Thyroid gland (tissue), 4 donors: ENCODE measurements at places on chromosomes 2 and 18.

DNA sequence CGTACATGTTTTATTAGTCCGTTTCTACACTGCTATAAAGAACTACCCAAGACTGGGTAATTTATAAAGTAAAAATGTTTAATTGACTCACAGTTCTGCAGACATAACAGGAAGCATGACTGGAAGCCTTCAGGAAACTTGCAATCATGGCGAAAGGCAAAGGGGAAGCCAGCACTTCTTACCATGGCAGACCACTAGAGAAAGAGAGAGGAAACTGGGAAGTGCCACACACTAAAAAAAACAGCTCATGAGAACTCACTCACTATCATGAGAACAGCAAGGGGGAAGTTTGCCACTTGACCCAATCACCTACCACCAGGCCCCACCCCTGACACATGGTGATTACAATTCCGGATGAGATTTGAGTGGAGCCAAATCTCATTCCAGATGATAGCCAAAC, 466.2 kb downstream of the IRS1 start:
- DNase-seq, result no peak

- DNase-seq, result no peak
These were observed 242.2 kb downstream of the FHOD3 start for GRCh38 chr18:36539674-36540231.

DNA sequence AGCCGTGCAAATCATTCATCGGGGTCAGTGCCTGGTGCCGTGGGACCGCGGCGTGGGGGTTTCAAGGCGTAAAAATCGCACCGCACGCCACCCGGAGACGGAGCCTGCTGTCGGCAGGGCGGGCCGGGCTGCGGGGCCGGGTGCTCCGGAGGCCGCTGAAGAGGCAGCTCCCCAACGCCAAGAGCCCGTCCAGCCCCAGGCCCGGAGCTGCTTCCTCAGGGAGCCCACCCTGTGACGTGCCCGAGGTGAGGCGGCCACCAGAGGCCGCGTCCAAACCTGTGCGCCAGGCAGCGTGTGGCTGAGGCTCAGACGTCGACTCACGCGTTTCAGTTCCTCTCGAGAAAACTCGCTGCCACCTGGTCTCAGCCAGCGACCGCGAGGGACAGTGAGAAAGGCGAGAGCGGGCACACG, 98.1 kb downstream of the NFATC1 start:
- DNase-seq, result no peak

DNA sequence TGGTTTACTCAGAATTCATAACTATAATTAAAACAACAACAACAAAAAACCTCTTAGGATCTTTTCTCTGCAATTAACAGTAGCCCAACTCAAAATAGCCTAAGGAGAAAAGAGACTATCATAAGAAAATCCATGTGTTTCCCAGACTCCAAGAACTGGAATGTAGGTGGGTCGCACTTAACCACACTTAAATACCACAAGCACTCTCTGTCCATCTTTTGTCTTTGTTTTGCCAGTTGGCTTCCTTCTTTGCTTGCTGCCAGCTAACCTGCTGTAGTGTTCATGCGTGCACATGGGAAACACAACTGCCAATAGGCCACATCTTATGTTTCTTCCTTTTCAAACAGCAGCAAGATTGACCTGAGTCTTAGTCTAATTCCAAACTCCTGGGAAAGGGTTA, 24.1 kb upstream of the ACVR1 start:
- DNase-seq, result no peak

GRCh38 chr2:46119453-46119852, 177.8 kb upstream of the EPAS1 start:
- no peak for DNase-seq
